ENCODE measurements at places on chromosomes 3 and 15. TPM values are rescaled to one million over a fixed set of nuclear protein-coding genes. Genes with fewer than 3 reads are reported as not detected.
A peak's percentile ranks its signal among the peaks of the same experiment; 100 is the strongest.

SPINK8 gene
- not detected for total RNA-seq

GRCh38 chr3:50806031-50806430, 131.3 kb downstream of the DOCK3 start:
- peak overlapping the region; percentile 97 for H3K27ac ChIP-seq
- H3K4me3 ChIP-seq, result no peak overlapping the region
- H3K4me1 ChIP-seq, result peaks cover 22% of the 10 kb centered on the region
- DNase-seq, result no peak

DNA sequence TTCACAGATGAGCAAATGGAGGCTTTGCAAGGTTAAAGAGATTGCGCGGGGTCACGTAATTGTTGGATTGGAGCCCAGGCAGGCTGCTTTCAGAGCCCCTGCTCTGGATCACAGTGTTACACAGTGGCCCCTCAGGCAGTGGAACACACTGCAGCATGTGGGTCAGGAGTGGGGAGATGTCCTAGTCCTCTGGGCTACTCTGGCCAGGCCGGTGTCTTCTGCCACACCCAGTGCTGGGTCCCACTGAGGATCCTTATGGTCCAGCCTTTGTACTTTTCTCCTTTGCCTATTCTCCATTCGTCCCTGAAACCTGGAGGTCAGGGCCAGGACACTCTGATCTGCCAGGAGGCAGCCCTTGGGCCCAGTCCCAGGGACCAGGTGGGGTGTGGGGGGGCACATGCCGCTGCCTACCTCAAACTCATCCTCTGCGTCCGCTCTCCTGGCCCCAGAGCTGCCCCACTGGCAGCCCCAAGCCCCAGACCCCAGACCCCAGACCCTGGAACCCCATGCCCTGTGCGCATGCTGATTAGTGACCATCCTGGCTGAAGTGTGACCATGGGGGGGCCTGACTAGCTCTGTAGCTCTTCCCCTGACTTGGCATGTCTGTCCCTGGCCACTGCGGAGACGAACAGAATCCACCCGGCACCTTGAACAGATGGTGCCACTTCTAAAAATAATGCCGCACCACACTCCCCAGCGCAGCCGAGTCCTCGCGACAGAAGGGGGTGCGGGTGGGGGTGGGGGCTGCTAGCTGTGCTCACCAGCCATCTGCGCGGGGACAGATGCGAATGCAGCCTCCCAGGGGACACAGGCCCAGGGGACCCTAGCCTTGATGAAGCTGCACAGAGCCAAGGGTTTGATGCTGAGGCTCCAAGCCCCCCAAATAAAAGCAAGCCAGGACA, 41.6 kb downstream of the ATP2B2 start:
- no peaks in the 10 kb centered on the region for H3K4me1 ChIP-seq
- H3K27me3 ChIP-seq, result peaks cover 33% of the 10 kb centered on the region
- no peak overlapping the region for H3K27ac ChIP-seq

DNAH12 gene
- total RNA-seq, result 0.29 TPM

- DNase-seq, result no peak
- no peaks in the 10 kb centered on the region for H3K27me3 ChIP-seq
- H3K4me1 ChIP-seq, result peaks cover 66% of the 10 kb centered on the region
- H3K36me3 ChIP-seq, result peaks cover 11% of the 10 kb centered on the region
- H3K4me3 ChIP-seq, result no peak overlapping the region
- H3K27ac ChIP-seq, result peak overlapping the region; percentile 63
Observed at GRCh38 chr15:68789534-68790241, 31.0 kb downstream of the ANP32A start.

GRCh38 chr3:45546716-45547701, 47.5 kb upstream of the LIMD1 start:
- H3K27me3 ChIP-seq, result no peaks in the 10 kb centered on the region
- H3K4me3 ChIP-seq, result no peak overlapping the region
- no peak for DNase-seq
- peaks cover 12% of the 10 kb centered on the region for H3K36me3 ChIP-seq

GASK1A gene
- total RNA-seq, result 0.75 TPM

- no peaks in the 10 kb centered on the region for H3K36me3 ChIP-seq
- no peaks in the 10 kb centered on the region for H3K4me1 ChIP-seq
- H3K27me3 ChIP-seq, result peaks cover 56% of the 10 kb centered on the region
- no peak overlapping the region for H3K4me3 ChIP-seq
- no peak overlapping the region for H3K27ac ChIP-seq
Observed at GRCh38 chr3:186464424-186465093, 79.6 kb downstream of the CRYGS start.

- H3K4me3 ChIP-seq, result peak within 1 kb of the TSS; percentile 79
- H3K27ac ChIP-seq, result peak within 1 kb of the TSS; percentile 83
- H3K4me1 ChIP-seq, result peaks cover 20% of the 10 kb centered on the region
- DNase-seq, result peak; percentile 58
- no peaks in the 10 kb centered on the region for H3K36me3 ChIP-seq
Observed at GRCh38 chr15:39919748-39920509, at the start of gene GPR176. GPR176 (minus strand) TSS chr15:39920266; CDS start chr15:39920026, 240 bp downstream.

DNA sequence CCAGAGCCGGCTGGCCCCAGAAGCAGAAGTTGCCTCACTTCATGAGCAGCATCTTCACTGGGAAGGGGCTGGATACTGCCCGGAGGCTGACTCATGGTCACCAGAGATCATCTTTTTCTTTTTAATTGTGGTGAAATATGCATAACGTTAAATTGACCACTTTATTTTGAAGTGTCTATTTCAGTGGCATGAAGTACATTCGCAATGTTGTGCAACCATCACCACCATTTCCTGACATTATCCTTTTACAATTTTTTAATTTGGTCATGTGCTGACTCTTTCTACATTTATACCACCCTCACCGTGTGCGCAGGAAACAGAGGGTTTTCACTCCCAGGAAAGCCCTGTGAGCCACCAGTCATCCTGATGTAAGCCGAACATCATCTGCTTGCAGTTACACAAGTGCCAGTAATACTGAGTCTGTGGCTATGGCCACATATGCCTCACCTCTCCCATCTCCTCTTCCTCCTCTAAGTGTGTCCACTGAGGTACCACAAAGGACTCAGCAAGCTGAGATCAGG, 51.6 kb upstream of the ABHD17C start:
- no peak for DNase-seq
- H3K4me1 ChIP-seq, result no peaks in the 10 kb centered on the region
- H3K36me3 ChIP-seq, result peaks cover 3% of the 10 kb centered on the region
- H3K27me3 ChIP-seq, result peaks cover 3% of the 10 kb centered on the region
- no peak overlapping the region for H3K4me3 ChIP-seq

All from mesothelial cell of epicardium (in vitro differentiated cells).